Femur (tissue), 1 donor: ENCODE measurements at places on chromosomes 5 and 9.

- no peak for DNase-seq
Measured at GRCh38 chr5:77224672-77225355, 14.3 kb downstream of the PDE8B start.

GRCh38 chr9:77750284-77750683 lies 102.2 kb upstream of the GNA14 start:
- DNase-seq: no peak

GRCh38 chr5:96388176-96388575 lies 44.9 kb downstream of the PCSK1 start:
- no peak for DNase-seq

- DNase-seq: no peak
Measured at GRCh38 chr9:83425240-83425639, 113.0 kb downstream of the FRMD3 start.

GRCh38 chr5:4636378-4636777 lies 503.8 kb upstream of the ADAMTS16 start:
- DNase-seq: no peak

DNA sequence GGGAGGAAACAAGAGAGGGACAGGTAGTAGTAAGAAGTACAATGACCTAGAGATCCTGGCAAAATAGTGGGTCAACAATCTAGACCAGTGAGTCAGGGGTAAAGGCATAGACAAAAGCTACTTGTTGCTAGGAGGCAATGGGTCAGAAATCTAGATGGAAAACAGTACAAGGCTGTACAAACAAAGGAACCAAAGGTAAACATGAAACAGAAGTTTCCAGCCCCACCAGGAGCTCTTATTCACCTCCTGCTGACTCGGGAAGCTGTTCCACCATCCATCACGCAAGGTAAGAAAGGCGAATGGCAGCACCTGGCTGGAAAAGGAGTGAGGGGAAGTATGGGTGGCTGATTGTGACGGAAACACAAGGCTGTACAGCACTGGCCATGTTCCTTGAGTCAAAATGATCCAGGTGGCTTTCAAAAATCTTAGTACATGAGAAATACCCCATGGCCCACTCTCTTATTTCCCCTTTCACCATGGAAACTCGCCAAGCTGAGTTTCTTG lies 70.5 kb upstream of the RAI14 start:
- DNase-seq: no peak

GRCh38 chr5:160473681-160474080 lies 52.0 kb downstream of the PTTG1 start:
- no peak for DNase-seq

- DNase-seq: peak; percentile 68
Measured at GRCh38 chr9:113807173-113808061, 68.7 kb upstream of the ZNF618 start.

DNA sequence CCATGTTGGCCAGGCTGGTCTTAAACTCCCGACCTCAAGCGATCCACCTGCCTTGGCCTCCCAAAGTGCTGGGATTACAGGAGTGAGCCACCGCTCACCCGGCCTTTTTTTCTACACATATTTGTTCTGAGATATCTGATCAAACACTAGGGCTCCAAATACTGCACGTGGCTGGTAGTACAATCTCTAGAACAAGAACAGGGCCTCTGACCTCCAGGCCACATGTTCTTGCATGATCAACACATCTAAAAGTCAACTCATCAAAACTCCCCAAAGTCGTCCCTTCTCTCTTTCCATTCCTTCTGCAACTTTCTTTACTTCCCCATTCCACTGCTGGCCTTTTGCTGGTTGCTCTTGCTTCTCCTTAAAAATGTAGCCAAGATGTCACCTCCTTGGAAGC lies 113.3 kb upstream of the LHFPL2 start:
- no peak for DNase-seq

GRCh38 chr5:106418196-106418595 lies 1252.5 kb downstream of the EFNA5 start:
- no peak for DNase-seq

DNA sequence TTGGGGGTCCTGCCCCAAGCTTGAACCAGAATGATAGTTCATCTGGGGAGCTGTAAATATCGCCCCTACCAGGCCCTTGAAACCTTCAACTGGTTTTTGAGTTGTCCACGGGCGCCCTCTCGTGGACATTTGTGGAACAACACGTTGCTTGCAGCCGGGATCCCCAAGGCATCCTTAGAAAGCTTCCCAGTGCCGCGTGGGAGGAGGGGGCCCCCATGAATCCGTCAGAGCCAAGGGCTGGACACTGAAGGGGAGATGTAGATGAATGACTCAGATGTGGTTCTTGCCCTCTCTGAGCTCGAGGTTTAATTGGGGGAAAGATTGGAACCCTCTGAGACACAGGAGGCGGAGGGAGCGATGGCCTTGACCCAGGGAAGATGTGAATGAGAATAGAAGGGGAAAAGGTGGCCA lies 31.8 kb upstream of the ORM1 start:
- peak; percentile 84 for DNase-seq

DNA sequence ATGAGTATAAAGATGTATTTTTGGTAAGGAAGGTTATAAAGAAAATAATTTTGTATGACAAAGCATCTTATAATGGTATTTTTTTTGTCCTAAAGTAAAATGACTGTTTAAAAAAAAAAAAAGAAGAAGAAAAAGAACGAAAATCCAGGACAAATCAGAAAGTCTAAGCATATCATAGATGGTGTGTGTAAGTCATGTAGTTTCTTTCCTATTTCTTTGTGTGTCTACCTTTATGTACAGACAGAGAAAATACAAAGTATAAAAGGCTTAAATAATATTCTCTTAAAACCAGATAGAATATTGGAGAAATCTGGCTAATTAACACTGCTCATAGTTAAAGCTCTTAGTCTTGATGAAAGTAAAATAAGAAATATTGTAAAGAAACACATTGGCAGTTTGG lies 7.7 kb downstream of the RIGI start:
- no peak for DNase-seq

DNA sequence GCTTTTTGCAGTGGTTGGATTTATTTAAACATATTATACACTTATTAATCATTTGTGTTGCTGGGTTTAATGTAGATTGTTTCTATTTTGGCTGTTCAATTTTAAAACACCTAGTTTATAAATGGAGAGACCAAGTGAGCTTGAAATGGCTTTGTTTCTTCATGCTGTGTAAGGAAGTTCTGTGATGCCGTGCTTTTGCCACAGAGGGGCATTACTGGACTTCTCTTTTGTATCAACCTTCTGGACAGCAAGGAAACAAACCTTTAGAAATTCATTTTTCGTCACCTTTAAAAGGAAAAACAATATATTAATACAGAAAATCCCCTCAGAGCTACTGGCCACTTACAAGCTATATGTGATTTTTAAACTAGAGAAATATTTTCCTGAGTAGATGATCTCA lies 81.9 kb downstream of the DMRTA1 start:
- DNase-seq: no peak

- no peak for DNase-seq
Measured at GRCh38 chr9:99078717-99079116, 26.2 kb upstream of the TGFBR1 start.

DNA sequence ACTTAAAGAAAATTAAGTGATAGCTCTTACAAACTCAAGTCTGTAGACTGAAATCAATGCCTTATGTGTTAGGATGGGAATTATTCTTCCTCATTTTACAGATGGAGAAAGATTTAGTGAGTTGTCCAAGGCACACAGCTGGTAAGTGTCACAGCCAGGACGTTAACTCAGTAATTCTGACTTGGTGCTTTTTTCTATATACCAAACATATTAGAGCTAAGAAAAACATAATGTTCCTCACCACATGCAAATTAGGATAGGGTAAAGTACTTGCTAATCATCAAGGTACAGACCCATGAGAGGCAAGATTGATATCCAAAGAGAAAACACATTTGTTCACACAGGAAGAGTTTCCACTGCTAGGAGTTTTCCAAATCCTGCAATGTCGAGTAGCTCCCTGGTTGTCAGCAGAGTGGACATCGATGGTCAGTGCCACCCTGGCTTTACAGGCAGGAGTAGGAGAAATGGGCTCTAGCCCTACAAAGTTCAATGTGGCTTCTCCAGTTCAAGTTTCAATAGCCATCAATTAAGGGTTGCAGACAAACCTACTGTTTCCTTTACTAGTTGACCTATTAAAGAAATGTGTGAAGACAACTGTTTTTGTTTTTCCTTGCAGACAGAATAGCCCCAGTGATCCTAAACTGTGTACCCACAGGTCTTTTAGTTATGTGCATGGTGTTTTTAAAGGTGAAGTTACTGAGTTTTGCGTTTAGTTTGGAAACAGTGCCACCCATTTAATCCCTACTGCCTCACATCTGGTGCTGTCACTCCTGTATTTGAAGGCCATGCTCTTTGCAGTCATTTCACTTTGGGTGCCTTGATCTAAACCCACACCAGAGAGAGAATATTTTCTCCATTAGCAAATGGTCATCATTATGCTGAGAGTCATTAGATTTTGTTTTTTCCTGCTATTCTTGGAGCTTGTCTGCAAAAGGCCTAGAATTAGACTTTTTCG lies 460.8 kb upstream of the SMARCA2 start:
- no peak for DNase-seq

DNA sequence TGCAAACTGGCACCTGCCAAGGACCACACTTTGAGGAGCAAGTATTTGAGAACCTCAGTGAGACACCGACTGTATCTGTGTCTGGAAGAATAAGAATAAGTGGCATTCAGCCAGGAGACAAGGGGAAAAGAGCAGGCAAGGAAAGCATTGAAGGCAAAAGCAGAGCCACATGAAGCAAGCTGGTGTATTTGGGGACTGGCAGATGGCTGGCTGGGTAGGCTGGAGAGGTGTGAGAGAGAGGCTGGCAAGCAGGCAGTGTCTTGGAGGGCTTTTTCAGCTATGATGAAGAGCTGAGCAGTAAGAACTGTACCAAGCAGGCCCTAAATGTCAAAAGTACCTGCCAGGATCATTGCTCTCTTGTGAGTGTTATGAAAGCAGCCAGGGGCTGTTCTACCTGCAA lies 14.1 kb upstream of the C5orf58 start:
- no peak for DNase-seq

- DNase-seq: no peak
Measured at GRCh38 chr9:116323012-116323411, 169.4 kb downstream of the PAPPA start.

DNA sequence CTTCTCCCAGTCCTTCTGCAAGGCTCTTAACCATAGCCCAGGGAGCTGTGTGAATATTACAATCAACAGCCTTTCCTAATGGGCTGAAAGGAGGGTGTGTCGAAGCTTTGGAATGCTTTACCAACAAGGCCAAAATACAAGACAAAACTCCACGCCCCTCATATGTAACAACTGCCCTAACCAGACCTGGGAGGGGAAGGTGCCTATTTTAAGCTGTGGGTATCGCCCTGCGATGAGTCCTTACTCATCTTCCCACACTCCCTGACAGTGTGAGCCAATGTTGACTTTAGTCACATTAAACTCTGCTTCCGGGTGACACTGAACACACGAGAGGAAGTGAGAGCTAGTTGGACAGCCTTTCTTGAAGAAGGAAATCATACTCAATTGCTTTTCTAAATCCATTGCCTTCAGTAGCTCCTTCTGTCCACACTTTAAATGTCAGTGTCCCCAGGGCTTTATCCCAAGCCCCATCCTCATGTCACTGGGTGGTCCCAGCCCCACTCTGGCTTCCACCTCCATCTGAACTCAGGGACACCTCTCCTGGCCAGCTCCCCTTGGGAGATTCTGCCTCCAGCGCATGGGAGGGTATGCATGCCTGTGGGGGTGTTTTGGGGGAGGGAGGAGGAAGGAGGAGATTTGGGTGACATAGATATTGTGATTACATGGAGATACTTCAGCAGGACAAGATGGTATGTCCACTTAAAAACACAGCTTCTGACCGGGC lies 6.5 kb upstream of the TBC1D9B start:
- DNase-seq: no peak

- no peak for DNase-seq
Measured at GRCh38 chr9:73527521-73527920, 375.9 kb downstream of the ANXA1 start.

- DNase-seq: no peak
Measured at GRCh38 chr5:150616506-150616905, 24.0 kb upstream of the SYNPO start.

- DNase-seq: no peak
Measured at GRCh38 chr5:50744776-50745175, 78.3 kb downstream of the PARP8 start.

DNA sequence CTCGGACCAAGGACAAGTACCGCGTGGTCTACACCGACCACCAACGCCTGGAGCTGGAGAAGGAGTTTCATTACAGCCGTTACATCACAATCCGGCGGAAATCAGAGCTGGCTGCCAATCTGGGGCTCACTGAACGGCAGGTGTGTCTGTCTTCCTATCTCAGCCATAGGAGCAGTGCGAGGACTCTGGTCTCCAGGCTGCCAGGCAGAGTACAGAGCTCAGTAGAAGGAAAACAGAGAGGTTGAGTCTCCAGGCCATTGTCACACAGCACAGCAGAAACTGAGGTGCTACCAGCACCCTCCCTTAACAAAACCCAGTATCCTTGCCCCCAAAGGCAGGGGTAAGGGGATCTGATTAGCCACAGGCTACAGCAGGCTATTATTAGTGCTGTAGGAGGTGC lies 7.1 kb upstream of the SLC6A7 start:
- DNase-seq: no peak

GRCh38 chr9:5626727-5627634 lies 1.9 kb upstream of the RIC1 start:
- DNase-seq: peak; percentile 60

DNA sequence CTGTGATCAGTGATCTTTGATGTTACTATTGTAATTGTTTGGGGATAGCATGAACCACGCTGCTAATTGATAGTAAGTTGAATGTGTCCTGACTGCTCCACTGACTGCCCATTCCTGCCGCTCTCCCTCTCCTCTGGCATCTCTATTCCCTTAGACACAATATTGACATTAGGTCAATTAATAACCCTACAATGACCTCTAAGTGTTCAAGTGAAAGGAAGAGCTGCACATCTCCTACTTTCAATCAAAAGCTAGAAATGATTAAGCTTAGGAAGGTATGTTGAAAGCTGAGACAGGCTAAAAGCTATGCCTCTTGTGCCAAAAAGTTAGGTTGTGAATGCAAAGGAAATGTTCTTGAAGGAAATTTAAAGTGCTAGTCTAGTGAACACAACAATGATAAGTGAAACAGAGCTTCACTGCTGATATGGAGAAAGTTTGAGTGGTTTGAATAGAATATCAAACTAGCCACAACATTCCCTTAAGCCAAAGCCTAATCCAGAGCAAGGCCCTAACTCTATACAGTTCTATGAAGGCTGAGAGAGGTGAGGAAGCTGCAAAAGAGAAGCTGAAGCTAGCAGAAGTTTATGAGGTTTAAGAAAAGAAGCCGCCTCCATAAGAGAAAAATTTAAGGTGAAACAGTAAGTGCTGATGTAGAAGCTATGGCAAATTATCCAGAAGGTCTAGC lies 12.9 kb downstream of the CLINT1 start:
- no peak for DNase-seq

DNA sequence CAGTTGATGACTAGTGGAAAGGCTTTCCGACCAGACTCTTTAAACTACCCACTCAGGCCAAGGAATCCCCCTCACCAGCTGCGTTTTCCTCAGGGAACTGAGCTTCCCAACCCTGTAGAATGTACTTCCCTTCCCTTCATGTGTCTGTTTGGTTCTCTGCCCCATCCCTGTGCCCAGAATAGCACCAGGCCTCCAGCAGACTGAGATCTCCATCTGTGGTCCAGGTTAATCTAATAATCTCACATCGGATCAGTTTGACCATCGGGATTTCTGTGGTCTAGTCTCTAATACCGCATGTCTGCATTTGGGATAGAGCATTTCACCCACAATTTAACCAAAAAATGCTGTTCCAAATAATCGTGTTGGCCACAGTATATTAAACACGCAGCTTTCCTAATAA lies 237.2 kb downstream of the ROR2 start:
- DNase-seq: no peak
